ENCODE measurements at places on chromosomes 5 and 9.

DNA sequence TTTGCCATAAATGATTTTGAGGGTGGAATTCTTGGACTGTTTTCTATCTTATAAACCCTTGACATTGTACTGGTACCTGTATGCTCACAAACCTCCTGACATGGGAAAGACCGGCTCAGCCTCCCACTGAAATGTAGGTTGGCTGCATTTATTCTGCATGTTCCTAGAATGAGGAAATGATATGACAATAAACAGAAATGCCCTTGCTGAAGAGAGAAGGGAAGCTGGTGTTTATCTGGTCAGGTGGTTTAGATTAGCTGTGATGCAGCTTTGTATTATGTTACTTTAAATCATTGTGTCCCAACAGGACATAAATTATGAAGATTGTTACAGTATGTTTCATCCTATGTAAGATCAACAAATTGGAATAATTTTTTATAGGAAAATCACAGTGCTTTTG is 23.1 kb upstream of the CATSPER3 start:
- DNase-seq: no peak

DNA sequence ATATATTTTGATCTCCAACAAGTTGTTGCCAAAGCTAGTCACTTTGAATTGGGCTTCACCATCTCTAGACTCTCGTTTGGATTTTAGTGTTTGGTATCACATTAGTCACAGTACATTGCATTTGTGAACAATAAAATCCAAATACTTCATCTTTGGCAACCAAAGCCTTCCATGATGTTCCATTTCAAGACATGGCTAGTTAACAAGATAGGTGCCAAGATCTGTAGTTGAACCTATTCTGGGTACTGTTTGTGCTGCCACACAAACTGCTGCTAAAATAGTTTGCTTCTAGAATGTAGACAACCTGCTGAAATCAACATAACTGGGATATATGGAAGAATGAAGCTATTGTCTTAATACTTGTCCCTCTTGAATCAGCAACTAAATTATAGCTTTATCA is 207.5 kb downstream of the LRRC70 start:
- no peak for DNase-seq

GRCh38 chr9:84669288-84670137 is at the start of gene NTRK2:
NTRK2 (plus strand) TSS chr9:84669729; CDS start chr9:84670749, 1,020 bp downstream.
- DNase-seq: no peak

- DNase-seq: no peak
These were observed 796.6 kb downstream of the TLE1 start for GRCh38 chr9:80892703-80893102.

DNA sequence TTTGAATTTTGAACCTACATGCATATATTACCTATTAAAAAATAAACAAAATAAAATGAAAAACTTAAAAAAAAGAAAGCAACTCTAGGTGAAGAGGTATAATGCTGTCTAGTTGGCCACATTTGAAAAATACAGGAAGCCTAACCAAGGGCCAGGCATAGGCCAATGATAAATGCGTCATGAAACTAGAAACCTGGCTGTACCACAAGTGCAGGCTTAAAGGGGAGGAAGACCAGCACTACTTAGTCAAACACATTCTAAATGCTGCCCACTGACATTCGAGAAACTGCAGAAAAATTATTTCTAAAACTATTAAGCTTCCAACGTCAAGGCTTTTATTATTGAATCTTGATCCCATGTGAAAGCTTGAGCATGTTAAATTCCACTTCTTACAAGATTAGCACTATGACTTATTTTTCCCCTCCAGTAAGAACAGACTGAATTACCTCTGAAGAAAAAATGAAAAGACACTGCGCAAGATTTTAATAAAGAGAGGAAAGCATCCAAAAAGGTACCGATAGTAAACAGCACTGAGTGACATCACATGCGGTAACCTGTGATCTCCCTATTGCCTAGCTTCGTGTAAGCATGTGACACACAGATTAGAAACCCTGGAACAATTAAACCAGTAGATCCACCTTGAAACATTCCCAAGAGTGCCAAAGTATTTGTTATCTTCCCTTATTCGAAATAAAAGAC is 16.2 kb downstream of the CDC14B start:
- DNase-seq: no peak

GRCh38 chr9:111915425-111915758 is 18.8 kb downstream of the UGCG start:
- no peak for DNase-seq
